Activated naive CD4-positive, alpha-beta T cell treated with anti-CD3 and anti-CD28 coated beads for 36 hours (primary cell): ENCODE measurements at places on chromosomes 1 and 21. TPM values are rescaled to one million over a fixed set of nuclear protein-coding genes. Genes with fewer than 3 reads are reported as not detected.

Gene PCSK9
- not detected for total RNA-seq

Gene RBM11
- 5.9 TPM for total RNA-seq

Gene SPRR3
- total RNA-seq, result not detected

Gene GREM2
- total RNA-seq, result 0.17 TPM

Gene TRIM67
- total RNA-seq, result not detected

Gene CFAP74
- not detected for total RNA-seq

Gene SPRR2F
- not detected for total RNA-seq

- H3K36me3 ChIP-seq, result no peaks in the 10 kb centered on the region
- DNase-seq, result peak; percentile 85
- H3K4me1 ChIP-seq, result peaks cover 58% of the 10 kb centered on the region
- H3K27me3 ChIP-seq, result no peaks in the 10 kb centered on the region
- no peak overlapping the region for H3K4me3 ChIP-seq
- no peak overlapping the region for H3K27ac ChIP-seq
Observed at GRCh38 chr1:211323156-211324063, 3.2 kb upstream of the TRAF5 start.

GRCh38 chr21:34726627-34727337, 58.0 kb downstream of the CLIC6 start:
- H3K27me3 ChIP-seq, result no peaks in the 10 kb centered on the region
- H3K4me1 ChIP-seq, result no peaks in the 10 kb centered on the region
- no peak overlapping the region for H3K4me3 ChIP-seq
- H3K36me3 ChIP-seq, result no peaks in the 10 kb centered on the region

DNA sequence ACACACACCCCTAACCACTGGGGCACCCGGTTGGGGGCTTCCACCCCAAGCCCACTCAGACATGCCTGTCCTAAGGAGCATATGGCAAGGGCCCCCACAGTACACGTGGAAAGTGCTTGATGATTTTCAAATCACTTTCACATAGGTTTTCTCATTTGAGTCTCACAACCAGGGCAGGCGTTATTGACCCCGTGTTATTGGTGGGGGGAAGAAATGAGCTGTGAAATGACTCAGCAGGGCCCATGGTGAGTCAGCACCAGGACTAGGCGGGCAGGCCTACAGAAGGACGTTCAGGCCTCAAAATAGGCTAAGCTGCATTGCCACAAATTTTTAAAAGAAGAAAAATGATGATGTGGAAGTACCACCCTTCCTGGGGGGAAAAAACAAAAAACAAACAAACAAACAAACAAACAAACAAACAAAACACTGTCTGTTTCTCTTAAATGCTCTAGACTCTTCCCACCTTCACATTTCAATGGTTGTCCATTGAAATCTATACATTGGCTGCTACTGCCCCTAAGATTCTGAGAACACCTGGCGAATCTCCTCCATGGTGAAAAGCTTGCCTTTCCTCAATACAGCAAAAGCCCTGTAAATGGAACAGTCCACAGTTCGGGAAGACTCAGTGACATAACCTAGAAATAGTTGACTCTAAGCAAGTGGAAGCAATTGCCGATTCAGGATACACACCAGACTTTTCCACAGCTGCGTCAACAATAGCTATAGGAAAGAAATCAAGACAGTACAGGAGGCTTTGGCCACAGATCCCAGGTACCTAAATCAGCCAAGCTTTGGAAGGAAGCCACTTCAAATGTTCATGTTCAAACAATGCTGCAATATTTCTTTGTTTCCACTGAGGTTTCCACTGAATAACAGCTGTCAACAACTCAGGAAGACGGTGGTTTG, 234.7 kb downstream of the TOMM20 start:
- H3K36me3 ChIP-seq, result no peaks in the 10 kb centered on the region
- peaks cover 15% of the 10 kb centered on the region for H3K4me1 ChIP-seq

DNA sequence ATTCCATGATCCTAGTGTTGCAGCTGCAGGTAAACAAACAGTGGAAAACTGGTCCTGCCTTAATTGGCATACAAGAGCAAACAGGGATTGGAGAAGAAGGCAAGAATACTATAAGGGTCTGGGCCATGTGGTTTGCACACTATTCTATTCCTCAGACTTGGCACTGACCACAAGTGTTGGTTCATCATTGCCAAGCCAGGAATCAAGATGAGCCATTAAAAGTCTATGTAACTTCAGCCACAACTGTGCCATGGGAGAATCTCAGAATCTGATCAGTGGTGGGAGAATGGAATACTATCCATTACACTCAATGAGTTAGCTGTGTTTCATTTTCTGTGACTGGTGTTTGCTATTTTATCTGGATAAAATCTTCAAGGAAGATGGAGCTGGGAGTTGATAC, 26.2 kb upstream of the FCER1A start:
- H3K4me3 ChIP-seq, result no peak overlapping the region
- no peaks in the 10 kb centered on the region for H3K36me3 ChIP-seq
- no peak for DNase-seq
- no peak overlapping the region for H3K27ac ChIP-seq

DNA sequence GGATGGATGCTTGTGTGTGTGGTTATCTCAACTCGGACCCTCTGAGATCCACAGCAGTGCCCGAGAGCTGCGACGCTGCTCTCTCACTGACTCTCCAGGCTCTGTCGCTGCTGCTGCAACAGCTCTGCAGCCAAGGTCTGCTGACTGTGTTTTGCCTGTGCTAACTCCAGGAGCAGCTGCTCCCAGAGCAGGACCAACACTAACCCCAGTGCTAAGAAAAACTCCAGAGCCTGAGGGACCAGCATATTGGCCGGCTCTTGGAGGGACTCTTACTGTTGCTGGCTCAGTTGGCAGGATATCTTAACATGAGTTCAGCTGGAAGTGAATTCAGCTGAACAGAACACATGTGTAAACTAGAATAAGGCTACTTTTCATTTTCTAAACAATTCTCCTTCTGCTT, 4.4 kb downstream of the LCE2C start:
- peaks cover 26% of the 10 kb centered on the region for H3K27me3 ChIP-seq
- H3K4me1 ChIP-seq, result no peaks in the 10 kb centered on the region
- H3K36me3 ChIP-seq, result no peaks in the 10 kb centered on the region
- H3K4me3 ChIP-seq, result no peak overlapping the region
- DNase-seq, result no peak
- no peak overlapping the region for H3K27ac ChIP-seq

GRCh38 chr1:67754526-67754920, 69.5 kb downstream of the GADD45A start:
- H3K27ac ChIP-seq, result no peak overlapping the region
- H3K4me1 ChIP-seq, result peaks cover 9% of the 10 kb centered on the region
- H3K4me3 ChIP-seq, result no peak overlapping the region
- DNase-seq, result no peak

- peaks cover 39% of the 10 kb centered on the region for H3K4me1 ChIP-seq
- H3K4me3 ChIP-seq, result peak overlapping the region; percentile 23
- peak; percentile 40 for DNase-seq
- no peaks in the 10 kb centered on the region for H3K27me3 ChIP-seq
- peaks cover under 1% of the 10 kb centered on the region for H3K36me3 ChIP-seq
Observed at GRCh38 chr1:167601442-167602383, 28.3 kb upstream of the RCSD1 start.

DNA sequence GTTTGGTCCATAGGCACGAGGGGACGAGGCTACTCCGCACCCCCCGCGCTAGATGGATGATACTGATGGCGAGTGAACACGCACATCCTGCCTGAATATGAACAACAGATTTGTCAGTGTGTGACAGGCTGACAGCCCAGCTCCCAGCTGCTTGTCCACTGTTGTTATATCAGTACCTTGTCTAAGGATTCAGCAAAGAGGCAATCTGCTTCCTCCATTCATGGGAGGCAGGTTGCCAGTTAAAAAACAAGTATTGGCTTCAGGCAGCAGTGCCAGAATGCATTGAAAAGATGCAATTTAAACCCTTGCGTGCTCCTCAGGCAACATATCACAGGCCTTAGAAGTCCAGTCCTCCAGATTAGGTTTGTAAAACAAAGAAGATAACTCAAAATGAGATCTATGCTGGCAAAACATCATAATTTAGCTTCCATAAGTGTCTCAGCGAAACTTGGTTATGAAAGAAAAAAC, 223.3 kb downstream of the GPATCH2 start:
- no peaks in the 10 kb centered on the region for H3K36me3 ChIP-seq
- H3K4me3 ChIP-seq, result no peak overlapping the region

GRCh38 chr1:203076031-203076511, 9.7 kb downstream of the MYOG start:
- DNase-seq, result no peak
- no peak overlapping the region for H3K27ac ChIP-seq
- peak overlapping the region; percentile 5 for H3K4me3 ChIP-seq
- peaks cover 27% of the 10 kb centered on the region for H3K27me3 ChIP-seq
- H3K4me1 ChIP-seq, result peaks cover 4% of the 10 kb centered on the region

DNA sequence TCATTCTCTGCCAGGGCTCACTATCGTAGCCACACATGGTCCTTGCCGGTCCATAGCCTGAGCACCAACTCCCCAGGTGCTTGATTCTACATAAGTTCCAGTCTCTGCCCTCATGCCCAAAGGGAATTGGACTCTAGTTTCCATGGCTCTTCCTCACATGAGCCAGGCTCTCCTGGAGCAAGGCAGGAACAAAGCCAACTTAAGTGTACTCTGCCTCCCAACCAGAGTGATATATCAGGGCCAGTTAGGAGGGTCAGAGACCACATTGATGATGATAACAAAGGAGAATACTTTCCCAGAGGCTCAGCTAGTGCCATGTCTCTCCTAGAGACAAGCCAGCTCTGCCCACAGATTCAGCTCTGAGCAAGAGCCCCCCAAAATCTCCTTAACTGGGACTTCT, 70.9 kb downstream of the ERI3 start:
- no peak for DNase-seq
- peaks cover 12% of the 10 kb centered on the region for H3K36me3 ChIP-seq
- no peak overlapping the region for H3K4me3 ChIP-seq
- no peaks in the 10 kb centered on the region for H3K27me3 ChIP-seq

DNA sequence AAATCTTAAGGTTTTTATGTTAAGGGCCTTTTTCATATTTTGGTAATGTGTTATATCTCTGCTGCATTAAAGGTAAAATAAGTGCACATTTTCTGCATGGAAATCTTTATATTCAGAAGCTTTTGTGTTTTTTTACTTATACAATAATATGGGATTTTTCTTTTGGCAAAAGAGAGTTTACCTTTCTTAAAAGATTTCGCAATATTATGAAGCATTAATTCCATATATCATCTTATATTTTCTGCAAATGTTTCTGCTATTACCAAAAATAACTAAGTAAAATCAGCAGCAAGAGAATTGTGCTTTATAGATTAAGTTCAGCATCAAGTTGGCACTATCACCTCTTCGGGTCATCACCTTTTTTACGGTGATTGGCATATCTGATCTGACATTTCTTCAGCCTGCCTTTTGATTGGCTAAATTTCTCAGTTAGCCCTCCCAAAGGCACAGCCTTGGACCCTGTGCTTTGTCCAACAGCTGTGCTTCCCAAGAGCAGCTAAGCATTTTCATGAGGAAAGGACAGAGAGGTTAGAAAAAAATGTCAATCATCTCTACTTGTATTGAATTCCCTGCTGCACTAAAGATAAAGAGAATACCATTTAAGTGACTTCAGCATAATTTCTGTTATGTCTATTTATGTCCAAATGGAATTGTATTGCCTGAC, 767.1 kb upstream of the PRMT6 start:
- H3K4me3 ChIP-seq, result no peak overlapping the region
- no peak for DNase-seq
- no peaks in the 10 kb centered on the region for H3K27me3 ChIP-seq

- H3K4me3 ChIP-seq, result no peak overlapping the region
- H3K27ac ChIP-seq, result no peak overlapping the region
- H3K4me1 ChIP-seq, result no peaks in the 10 kb centered on the region
- H3K27me3 ChIP-seq, result no peaks in the 10 kb centered on the region
Observed at GRCh38 chr1:3577711-3578432, 33.4 kb downstream of the MEGF6 start.

DNA sequence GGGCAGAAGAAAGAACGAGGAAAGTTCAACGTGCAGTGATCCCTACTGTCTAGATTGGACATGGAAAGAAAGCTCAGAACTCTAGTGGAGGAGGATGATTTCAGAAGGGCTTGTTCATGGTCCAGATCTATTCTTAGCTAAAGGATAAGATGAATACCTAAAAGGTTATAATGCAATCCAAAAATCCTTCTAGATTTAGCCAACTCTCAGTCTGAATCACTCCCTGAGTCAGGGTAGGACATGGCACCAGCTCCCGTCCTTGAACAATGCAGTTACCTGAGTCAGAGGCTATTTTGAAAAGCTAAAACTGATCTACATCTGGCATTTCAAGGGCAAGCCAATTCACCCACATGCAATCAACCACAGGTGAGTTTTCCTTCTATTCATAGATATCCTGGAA, 38.8 kb upstream of the HIVEP3 start:
- no peak overlapping the region for H3K27ac ChIP-seq
- H3K27me3 ChIP-seq, result no peaks in the 10 kb centered on the region
- H3K4me1 ChIP-seq, result peaks cover 10% of the 10 kb centered on the region
- no peak overlapping the region for H3K4me3 ChIP-seq

DNA sequence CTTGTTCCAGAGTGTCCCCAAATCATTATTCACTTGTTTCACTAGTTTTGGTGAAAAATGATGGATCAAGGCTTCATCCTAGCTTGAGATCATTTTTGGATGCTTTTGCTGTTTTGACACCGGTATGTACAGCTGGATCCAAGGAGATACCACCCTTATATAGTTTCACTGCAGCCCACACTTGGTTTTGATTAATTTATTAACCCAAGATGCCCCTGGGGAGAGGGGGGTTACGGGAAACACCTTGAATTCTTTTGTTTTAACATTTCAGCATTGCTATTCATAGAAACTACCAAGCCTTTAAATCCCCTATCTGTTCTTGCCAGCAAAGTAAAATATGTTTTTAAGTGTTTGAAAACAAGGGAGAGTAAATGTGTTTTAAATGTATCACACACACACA, 457.7 kb upstream of the RUNX1 start:
- no peaks in the 10 kb centered on the region for H3K27me3 ChIP-seq
- no peak overlapping the region for H3K27ac ChIP-seq
- peaks cover 62% of the 10 kb centered on the region for H3K4me1 ChIP-seq
- no peak for DNase-seq

GRCh38 chr1:155871390-155871789, 12.0 kb downstream of the SYT11 start:
- no peaks in the 10 kb centered on the region for H3K4me1 ChIP-seq
- no peaks in the 10 kb centered on the region for H3K36me3 ChIP-seq
- no peak for DNase-seq
- H3K27ac ChIP-seq, result no peak overlapping the region
